ENCODE measurements at places on chromosomes 1 and 21. TPM values are rescaled to one million over a fixed set of nuclear protein-coding genes. Genes with fewer than 3 reads are reported as not detected.

The AADACL4 gene
- total RNA-seq, result not detected

The AURKAIP1 gene
- total RNA-seq, result 38.4 TPM

The DCST1 gene
- total RNA-seq, result not detected

The IGFN1 gene
- total RNA-seq, result 0.08 TPM

The TNFRSF18 gene
- total RNA-seq, result not detected

The NR0B2 gene
- total RNA-seq, result 24.2 TPM

The NR5A2 gene
- total RNA-seq, result 37.5 TPM

The CD160 gene
- total RNA-seq, result 1.1 TPM

The PDZK1 gene
- 40.5 TPM for total RNA-seq

The CGN gene
- 16.9 TPM for total RNA-seq

The FCGR2B gene
- 7.9 TPM for total RNA-seq

The OXCT2 gene
- total RNA-seq, result 0.14 TPM

The COL8A2 gene
- 0.37 TPM for total RNA-seq

The SIK1 gene
- 1.3 TPM for total RNA-seq

The MEGF6 gene
- total RNA-seq, result 4.6 TPM

The KRTAP13-2 gene
- total RNA-seq, result not detected

The INKA2 gene
- 0.67 TPM for total RNA-seq

The ADGRL4 gene
- total RNA-seq, result 2.1 TPM

The TRIM67 gene
- 0.05 TPM for total RNA-seq

The GSTM5 gene
- total RNA-seq, result 0.59 TPM

The CRYZL1 gene
- total RNA-seq, result 8.3 TPM

The FNDC7 gene
- not detected for total RNA-seq

The CFHR5 gene
- total RNA-seq, result 80.3 TPM

The SLC1A7 gene
- total RNA-seq, result 0.28 TPM

The LYST gene
- 19.9 TPM for total RNA-seq

The KCNT2 gene
- total RNA-seq, result 7.5 TPM

The WNT3A gene
- not detected for total RNA-seq

The BATF3 gene
- total RNA-seq, result 0.93 TPM

The CAPN9 gene
- not detected for total RNA-seq

The CHI3L1 gene
- total RNA-seq, result 26.7 TPM

The HMGCS2 gene
- 297 TPM for total RNA-seq

The HES5 gene
- total RNA-seq, result 0.08 TPM

The SLC2A5 gene
- total RNA-seq, result 0.08 TPM

The KRTAP11-1 gene
- not detected for total RNA-seq

The RUNX3 gene
- 1.1 TPM for total RNA-seq

The ELF3 gene
- total RNA-seq, result 10.1 TPM

The ACP6 gene
- total RNA-seq, result 4.7 TPM

The OR2T29 gene
- total RNA-seq, result not detected

The FMOD gene
- total RNA-seq, result 2.1 TPM

The ERRFI1 gene
- 424 TPM for total RNA-seq

The MIXL1 gene
- not detected for total RNA-seq

The NIT1 gene
- 37.2 TPM for total RNA-seq

The SAMD11 gene
- total RNA-seq, result 1.2 TPM

The SPTA1 gene
- 542 TPM for total RNA-seq

The EPHA8 gene
- total RNA-seq, result not detected

The CFHR1 gene
- total RNA-seq, result 288 TPM

Measured in liver (tissue), 10 donors.